ENCODE measurements at places on chromosomes 13 and 19. TPM values are rescaled to one million over a fixed set of nuclear protein-coding genes. Genes with fewer than 3 reads are reported as not detected.

The C19orf47 gene
- 25.9 TPM for total RNA-seq

The DLEU7 gene
- total RNA-seq = not detected

The CDX2 gene
- total RNA-seq = not detected

The GET3 gene
- total RNA-seq = 68.6 TPM

The APOC4 gene
- not detected for total RNA-seq

GRCh38 chr13:70788074-70788473 is 679.8 kb upstream of the KLHL1 start:
- no peaks in the 10 kb centered on the region for H3K4me1 ChIP-seq
- no peaks in the 10 kb centered on the region for H3K27me3 ChIP-seq
- no peaks in the 10 kb centered on the region for H3K36me3 ChIP-seq
- no peak for DNase-seq

GRCh38 chr13:41652735-41653361 is 195.5 kb downstream of the RGCC start:
- no peak for DNase-seq
- peaks cover 2% of the 10 kb centered on the region for H3K4me1 ChIP-seq
- H3K36me3 ChIP-seq = no peaks in the 10 kb centered on the region
- H3K27me3 ChIP-seq = no peaks in the 10 kb centered on the region

DNA sequence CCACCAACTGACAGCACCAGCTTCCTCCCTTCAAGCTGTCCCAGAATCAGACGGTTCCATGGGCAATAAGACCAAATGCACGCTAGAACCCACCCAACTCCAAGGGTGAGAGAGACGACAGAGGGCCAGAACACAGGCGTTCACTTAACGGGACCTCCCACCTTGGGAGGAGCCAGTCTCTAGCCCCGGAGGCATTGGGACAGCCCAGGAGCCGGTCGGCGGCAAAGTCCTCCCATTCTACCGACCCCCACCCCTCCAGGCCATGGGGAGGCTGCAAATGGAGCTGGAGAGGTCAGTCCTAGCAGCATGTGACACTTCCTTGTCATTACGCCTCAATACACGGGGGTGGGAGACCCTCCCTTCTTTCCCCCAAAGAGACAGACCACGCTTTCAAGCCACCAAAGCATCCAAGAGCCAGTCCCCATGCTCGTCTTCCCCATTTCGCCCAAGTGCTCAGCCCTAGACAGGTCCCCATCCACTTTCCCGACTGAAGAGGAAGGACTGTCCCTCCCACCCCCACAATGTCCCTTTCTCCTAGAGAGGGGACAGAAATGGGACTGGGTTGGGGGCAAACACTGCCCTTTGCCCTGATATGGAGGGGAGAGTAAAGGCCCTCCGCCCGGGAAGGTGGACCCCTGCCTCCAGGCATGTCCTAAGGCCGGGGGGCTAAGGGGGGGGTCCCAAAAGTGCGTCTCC is 964 bp downstream of the KHSRP start:
- peaks cover 25% of the 10 kb centered on the region for H3K36me3 ChIP-seq
- H3K4me3 ChIP-seq = peak overlapping the region; percentile 86
- peaks cover 32% of the 10 kb centered on the region for H3K4me1 ChIP-seq
- no peaks in the 10 kb centered on the region for H3K27me3 ChIP-seq

GRCh38 chr19:53912653-53913052 is 3.6 kb downstream of the CACNG7 start:
- no peak for DNase-seq
- H3K27ac ChIP-seq = no peak overlapping the region
- H3K4me3 ChIP-seq = no peak overlapping the region
- peaks cover 2% of the 10 kb centered on the region for H3K36me3 ChIP-seq
- H3K27me3 ChIP-seq = peaks cover 40% of the 10 kb centered on the region

- no peaks in the 10 kb centered on the region for H3K27me3 ChIP-seq
- peak overlapping the region; percentile 93 for H3K4me3 ChIP-seq
- H3K36me3 ChIP-seq = peaks cover 13% of the 10 kb centered on the region
- peaks cover 18% of the 10 kb centered on the region for H3K4me1 ChIP-seq
- peak overlapping the region; percentile 78 for H3K27ac ChIP-seq
Observed at GRCh38 chr19:7533281-7533885, 2.1 kb upstream of the PNPLA6 start.

DNA sequence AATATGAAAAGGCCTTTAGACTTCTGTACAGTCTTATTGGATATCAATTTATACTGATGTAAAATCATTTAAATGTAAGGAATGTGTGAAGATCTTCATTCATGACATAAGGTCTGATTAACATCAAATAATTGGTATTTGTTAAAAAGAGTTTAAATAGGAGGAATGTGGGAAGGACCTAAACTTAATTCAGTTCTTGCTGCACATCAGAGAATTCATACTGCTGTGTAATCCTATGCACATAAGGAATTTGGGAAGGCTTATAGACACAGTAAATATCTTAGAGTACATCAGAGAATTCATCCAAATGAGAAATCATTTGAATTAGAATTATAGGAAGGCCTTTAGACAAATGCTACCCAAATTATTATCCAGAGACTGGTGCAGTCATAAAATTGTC is 21.7 kb downstream of the ZNF283 start:
- DNase-seq = no peak
- H3K4me1 ChIP-seq = no peaks in the 10 kb centered on the region
- H3K27me3 ChIP-seq = no peaks in the 10 kb centered on the region
- H3K36me3 ChIP-seq = peaks cover 35% of the 10 kb centered on the region
- no peak overlapping the region for H3K4me3 ChIP-seq

DNA sequence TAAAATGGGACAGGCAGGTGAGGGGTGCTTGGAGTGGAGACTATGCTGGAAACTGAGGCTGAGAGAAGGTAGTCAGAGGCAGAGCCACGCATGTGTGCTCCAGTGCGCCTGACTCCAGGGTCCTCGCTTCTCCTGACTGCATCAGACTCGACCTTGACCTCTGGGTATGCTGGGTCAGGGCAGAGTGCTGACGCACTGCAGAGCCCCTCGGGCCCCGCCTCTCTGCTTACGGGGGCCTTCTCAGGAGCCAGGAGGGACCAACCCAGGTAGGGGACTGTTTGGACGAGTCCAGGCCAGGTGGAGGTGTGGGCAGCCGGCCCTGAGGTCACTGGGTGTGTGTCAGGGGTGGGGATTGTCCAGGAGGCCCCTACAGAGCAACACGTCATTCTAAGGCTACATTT is 22.9 kb upstream of the SLC7A10 start:
- no peak for DNase-seq
- H3K36me3 ChIP-seq = no peaks in the 10 kb centered on the region
- H3K27me3 ChIP-seq = no peaks in the 10 kb centered on the region

DNA sequence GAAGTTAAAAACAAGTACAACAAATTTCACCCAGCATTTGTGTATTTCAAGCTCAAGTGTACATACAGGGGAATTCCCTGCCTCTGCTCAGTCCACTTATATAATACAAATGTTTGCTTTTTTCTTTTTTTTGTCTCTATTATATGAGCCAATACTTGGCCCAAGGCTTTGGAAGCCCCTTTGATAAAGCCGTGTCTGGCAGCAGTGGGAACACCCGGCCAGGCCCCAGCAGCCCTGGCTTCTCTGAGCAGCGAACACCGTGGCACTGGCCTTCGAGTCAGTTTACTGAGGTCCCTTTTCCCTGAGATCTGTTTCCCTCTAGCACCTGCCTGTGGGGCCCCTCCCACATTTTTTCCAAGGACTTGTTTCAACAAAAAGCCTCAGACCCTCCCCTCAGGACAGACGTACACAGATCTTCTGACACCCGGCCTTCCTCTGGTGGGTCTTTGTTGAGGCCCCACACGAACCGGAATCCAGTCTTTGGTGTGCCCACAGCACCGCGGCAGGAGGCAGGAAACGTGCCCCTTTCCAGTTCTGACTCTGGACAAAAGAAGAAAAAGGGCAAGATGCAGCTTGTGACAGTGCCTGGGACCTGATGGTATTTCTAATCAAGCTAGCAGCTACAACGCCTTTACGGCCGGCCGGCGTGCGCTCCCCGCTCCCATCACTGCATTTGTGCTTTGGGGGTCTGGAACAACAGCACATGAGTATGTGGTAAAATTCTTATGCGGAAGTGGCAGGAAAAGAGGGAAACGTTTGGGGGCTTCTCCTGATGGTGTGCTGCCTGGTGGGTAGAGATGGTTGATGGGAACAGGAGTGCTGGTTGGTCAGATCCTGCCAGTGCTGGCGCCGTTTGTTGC is 13.8 kb downstream of the SIPA1L3 start:
- no peak overlapping the region for H3K27ac ChIP-seq
- no peak for DNase-seq
- no peak overlapping the region for H3K4me3 ChIP-seq

Measured in activated CD8-positive, alpha-beta memory T cell treated with anti-CD3 and anti-CD28 coated beads, Interleukin-2, amount 10 ng/mL, durations not matched to agents 7 days and 5 days (primary cell).